ENCODE measurements at places on chromosomes 7 and 10.

DNA sequence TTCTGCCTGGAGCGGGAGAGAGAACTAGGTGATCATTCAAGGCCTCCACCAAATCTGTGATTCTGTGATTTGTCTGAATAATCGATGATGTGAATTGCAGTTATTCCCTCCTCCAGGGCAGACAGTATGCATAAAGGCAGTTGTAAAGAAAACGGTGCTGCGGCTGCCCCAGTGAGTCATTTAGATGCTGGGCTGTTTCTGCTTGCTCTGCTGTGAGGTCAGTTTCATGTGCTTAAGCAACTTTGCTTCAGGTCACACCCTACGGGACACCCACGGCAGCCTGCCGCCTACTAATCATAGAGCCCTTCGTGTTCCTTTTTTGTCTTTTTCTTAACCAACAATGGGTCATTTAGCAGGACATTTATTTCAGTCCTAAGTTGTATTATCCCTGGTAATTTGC is 158.1 kb upstream of the PITRM1 start:
- DNase-seq = no peak

GRCh38 chr10:91935886-91936285 is 12.3 kb downstream of the BTAF1 start:
- no peak for DNase-seq

GRCh38 chr10:116311706-116312490 is 12.3 kb upstream of the CCDC172 start:
- no peak for DNase-seq

- no peak for DNase-seq
Measured at GRCh38 chr10:69340695-69341094, 62.4 kb downstream of the HK1 start.

GRCh38 chr10:76921383-76922010 is 716.1 kb downstream of the KCNMA1 start:
- DNase-seq = no peak

- DNase-seq = no peak
Measured at GRCh38 chr7:25739143-25739542, 412.9 kb upstream of the NFE2L3 start.

DNA sequence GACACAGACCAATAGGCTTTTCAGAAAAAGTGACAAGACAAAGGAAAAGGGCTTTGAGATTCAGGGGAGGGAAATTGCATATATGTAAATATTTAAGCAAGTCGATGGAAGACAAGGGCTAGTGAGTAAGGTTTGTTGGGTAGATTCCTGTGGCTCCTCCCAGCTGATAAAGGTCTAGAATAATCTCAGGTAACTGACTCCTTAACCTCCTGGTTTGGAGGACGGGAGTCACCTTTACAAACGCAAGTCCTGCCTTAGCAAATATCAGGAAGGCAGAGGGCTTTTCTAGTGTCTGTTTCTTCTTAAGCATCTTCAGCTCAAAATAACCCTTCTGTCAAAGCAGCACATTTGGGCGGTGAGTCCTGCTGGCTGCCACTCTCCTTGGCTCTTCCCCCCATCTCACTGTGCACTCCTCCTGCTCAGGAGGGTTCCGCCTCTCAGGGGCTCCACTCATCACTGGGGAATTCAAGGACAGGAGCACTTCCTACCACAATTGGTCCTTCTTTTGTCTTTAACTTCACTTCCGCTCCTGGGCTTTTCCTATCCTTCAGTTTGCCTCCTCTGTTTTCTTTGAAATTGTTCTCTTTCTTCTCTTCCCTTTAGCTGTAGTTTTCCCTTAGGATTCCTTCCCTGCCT is 496.3 kb upstream of the KLF6 start:
- DNase-seq = no peak

- no peak for DNase-seq
Measured at GRCh38 chr7:409339-410281, 110.0 kb downstream of the PDGFA start.

- no peak for DNase-seq
Measured at GRCh38 chr7:89029864-89030263, 234.3 kb upstream of the TEX47 start.

- no peak for DNase-seq
Measured at GRCh38 chr7:100799037-100799896, 28.1 kb downstream of the EPHB4 start.

DNA sequence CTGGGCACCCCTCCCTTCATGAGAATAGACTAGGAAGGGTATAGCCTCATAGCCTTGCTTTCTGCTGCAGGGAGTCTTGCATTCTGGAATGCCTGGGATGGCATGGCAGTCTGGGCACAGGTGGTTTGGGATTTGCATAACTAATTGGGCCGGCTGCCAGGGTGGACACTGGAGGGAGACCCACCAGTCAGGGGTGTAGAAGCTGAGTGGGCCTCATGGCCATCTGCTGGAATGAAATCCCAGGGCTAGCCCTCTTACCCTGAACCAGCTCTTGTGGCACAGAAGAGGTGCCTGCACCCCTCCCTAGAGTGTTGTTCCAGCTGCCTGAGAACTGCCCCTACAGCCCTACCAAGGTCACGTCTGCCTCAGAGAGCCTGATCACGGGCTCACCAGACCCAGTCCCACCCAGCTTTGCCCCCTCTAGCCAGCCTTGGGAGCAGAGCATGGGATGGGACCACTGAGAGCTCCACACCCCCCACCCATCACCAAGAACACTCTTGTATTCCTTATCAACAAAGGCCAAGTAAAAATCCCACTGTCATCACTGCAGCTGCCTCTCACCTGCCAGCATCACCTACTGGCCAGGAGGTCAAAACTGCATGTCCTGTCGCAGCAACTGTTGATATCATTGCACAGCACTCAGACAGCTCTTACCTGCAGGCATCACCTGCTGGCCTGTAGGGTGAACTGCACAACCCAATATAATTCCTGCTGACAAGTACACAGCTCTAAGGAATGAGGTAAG is 148.9 kb downstream of the ZEB1 start:
- no peak for DNase-seq

DNA sequence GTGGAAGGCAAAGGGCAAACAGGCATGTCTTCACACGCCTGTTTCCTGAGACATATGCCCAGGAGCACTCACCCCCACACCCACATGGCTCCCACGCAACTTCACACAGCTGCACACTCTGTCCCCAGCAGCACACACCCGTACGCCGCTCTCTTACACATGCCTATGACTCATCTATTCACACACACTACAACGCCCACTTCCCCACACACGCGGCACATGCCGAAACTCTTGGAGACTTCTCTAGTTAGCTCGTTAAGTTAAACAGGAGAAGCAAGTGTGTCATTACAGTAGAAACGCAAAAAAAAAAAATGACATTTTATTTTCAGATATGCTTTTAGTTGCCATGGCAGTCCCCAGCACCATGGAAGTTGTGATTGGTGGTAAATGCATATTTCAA is 6.7 kb downstream of the CALN1 start:
- no peak for DNase-seq

GRCh38 chr7:50552921-50553320 is 12.3 kb downstream of the DDC start:
- no peak for DNase-seq

- no peak for DNase-seq
Measured at GRCh38 chr7:75905785-75906604, 9.0 kb upstream of the POR start.

DNA sequence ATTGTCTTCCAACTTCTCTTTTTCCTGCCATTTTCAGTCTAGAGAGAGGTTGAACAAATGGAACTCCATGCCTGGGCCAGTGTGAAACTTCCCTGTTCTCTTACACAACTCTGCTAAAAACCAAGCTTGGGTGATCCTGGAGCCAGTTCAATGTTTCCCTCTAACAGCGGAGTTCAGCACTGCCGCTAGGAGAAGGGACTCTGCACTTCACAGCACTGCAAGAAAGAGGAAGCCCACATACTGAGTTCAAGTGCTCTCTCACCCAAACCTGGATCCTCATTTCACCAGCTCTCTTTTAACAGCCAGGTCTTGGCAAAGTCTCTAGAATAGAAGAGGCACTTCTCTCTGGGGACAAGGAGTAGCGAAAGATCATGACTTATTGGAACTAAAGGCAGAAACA is 18.8 kb downstream of the FOXI2 start:
- DNase-seq = no peak

DNA sequence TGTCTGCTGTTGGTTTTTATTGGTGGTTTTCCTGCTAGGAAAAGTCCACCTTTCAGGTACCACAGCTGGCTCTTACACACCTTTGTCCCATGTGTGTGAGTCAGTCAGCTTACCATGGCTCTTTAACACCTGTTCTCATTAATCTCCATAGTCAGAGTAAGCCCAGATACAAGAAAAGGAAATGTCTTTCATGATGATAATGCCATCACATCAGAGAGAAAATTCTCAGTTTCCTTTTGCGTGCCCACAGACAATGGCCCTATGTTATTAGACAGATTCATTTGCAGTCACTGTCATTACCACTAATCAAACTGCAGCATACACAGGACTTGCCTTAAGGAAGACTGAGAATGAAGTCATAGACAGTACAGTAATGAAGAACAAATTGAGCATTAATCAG is 1583.6 kb upstream of the LRRTM3 start:
- DNase-seq = no peak

GRCh38 chr10:43340619-43341018 is 30.8 kb upstream of the FXYD4 start:
- no peak for DNase-seq

DNA sequence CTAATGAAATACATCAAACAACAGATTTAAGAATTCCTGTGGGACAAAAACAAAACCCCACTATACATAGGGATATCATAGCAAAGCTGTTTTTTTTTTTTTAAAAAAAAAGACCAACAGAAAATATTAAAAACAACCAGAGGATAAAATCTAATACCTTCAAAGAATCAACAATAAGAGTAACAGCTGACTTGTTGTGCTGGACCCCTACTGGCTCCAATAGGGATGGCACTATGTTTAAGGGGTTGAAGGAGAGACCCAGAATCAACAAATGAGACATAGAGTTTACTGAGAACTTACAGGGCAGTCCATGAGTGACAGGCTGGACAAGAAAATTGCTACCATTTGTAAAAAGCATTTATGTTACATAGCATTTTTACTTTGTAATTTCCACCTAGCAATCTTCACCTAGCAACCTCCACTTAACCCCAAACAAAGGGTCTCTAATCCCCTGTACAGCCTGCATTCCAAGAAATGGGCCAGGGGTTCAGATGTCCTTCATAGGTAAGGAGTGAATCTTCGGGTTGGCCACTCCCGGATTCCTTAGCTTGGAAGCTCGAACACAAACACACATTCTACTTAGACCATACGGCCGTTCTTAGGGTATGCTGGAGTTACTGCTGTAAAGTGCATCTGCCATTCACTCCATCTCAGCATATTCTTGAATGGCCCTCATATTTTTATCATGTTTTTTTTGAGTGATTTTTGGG is 25.8 kb downstream of the ASZ1 start:
- DNase-seq = no peak

DNA sequence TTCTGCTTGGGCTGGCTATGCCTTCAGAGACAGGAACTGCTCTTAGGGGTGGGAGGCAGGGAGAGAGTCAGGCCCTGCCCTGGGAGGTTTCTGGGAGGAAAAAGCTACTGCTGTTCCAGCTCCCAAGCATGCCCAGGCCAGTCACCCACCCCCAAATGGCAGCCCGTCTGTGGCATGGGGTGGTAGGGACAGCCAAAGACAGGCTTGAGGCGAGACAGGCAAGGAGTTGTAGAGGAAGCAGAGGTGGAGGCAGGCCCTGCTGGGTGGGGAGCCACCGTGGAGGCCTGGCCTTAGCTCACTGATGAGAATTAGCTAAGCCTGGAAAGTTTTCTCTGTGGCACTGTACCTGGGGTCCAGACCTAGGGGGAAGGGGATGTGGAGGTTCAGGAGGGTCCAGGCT is 6.6 kb upstream of the SAMD8 start:
- no peak for DNase-seq
